ENCODE measurements at places on chromosomes 6 and 20. TPM values are rescaled to one million over a fixed set of nuclear protein-coding genes. Genes with fewer than 3 reads are reported as not detected.

The WFDC13 gene
- not detected for total RNA-seq

The MUC21 gene
- not detected for total RNA-seq

The TMEM14B gene
- 161 TPM for total RNA-seq

The MATN4 gene
- 0.08 TPM for total RNA-seq

The RPN2 gene
- total RNA-seq, result 261 TPM

The TENT5A gene
- 1.1 TPM for total RNA-seq

The HDGFL1 gene
- not detected for total RNA-seq

The DIDO1 gene
- 25.3 TPM for total RNA-seq

The OXT gene
- total RNA-seq, result not detected

The C6orf141 gene
- total RNA-seq, result 25.8 TPM

The UNC93A gene
- not detected for total RNA-seq

The PRR18 gene
- total RNA-seq, result 0.17 TPM

The SAPCD1 gene
- total RNA-seq, result 4.1 TPM

The MRPS10 gene
- total RNA-seq, result 38.9 TPM

The IPCEF1 gene
- total RNA-seq, result 0.02 TPM

The SCRT2 gene
- not detected for total RNA-seq

The MPC1 gene
- total RNA-seq, result 3.8 TPM

The HLA-DPB1 gene
- total RNA-seq, result not detected

The MLN gene
- total RNA-seq, result not detected

The SPATS1 gene
- total RNA-seq, result not detected

Data from A549 treated with CpdA at 1 μM for 4 hours (cell line).